ENCODE measurements at places on chromosomes 4 and X.

GRCh38 chrX:119755981-119756533 lies 2.3 kb upstream of the SOWAHD start:
- peak; percentile 73 for DNase-seq

GRCh38 chrX:71927040-71927439 lies 16.4 kb downstream of the NHSL2 start:
- DNase-seq, result no peak

GRCh38 chrX:71366674-71367256 lies 608 bp downstream of the TAF1 start:
- DNase-seq, result peak; percentile 22

DNA sequence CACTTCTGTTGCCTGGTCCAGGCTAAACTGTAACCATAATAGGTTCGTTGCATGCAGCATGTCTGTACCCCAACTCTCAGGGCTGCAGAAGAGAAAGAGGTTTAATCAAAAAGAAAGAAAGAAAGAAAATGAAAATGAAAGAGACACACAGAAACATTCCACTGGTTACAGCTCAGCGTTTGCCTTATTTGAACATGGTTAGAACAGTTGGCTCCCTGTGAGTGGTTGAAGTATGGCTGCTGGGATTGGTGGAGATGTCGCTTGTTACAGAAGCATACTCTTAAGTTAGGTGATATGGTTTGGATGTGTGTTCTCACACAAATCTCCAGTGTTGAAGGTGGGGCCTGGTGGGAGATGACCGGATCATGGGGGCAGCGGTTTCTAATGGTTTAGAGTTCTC lies 36.3 kb downstream of the ARSD start:
- no peak for DNase-seq

DNA sequence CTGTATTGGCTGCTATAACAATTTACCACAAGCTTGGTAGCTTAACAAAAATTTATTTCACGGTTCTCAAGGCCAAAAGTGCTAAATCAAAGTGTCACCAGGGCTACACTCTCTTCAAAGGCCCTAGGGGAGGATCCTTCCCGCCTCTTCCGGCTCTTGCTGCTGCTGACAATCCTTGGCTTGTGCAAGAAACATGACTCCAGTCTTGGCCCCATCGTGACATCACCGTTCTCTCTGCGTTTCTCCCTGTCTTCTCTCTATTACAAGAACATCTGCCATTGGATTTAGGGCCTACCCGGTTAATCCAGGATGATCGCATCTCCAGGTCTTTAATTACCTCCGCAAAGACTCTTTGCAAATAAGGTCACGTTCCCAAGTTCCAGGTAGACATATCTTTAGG lies 10.4 kb upstream of the CLCN4 start:
- DNase-seq, result no peak

DNA sequence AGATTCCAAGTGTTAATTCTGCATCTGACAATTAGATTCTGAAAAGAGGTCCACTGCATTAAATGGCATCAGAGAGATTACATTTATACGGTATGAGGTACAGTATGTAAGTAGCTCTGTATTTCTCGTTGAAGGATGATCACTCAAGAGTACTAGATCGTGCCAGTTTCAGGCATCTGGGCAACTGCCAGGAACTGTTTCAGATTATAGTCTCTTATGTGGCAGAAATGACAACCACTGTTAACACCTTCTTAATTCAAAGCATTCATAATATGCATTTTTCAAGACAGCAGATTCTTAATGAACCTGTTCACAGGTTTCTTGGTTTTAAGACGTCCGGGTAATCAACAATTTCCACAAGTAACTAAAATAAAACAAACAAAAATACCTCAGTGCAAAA lies 1.6 kb downstream of the ANKRD50 start:
- DNase-seq, result no peak

- no peak for DNase-seq
These were observed 79.1 kb downstream of the MID1IP1 start for GRCh38 chrX:38880296-38880854.

DNA sequence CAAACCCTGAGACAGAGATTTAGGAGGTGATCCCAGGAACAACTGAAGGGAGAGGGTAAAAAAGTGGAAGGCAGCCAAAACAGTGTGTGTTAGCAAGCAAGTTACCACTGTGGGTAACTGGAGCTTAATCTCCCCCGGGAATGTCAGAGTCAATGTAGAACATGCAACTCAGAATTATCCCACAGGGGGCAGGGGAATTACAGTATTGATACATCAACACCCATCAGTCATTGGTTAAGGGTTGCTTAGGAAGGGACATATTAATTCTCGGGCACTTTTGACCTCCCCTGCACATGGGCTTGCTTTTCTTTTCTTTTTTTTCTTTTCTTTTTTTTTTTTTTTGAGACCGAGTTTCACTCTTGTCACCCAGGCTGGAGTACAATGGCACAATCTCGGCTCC lies 29.3 kb downstream of the CXorf58 start:
- DNase-seq, result no peak

GRCh38 chr4:335515-335914 lies 2.1 kb upstream of the ZNF141 start:
- DNase-seq, result no peak

DNA sequence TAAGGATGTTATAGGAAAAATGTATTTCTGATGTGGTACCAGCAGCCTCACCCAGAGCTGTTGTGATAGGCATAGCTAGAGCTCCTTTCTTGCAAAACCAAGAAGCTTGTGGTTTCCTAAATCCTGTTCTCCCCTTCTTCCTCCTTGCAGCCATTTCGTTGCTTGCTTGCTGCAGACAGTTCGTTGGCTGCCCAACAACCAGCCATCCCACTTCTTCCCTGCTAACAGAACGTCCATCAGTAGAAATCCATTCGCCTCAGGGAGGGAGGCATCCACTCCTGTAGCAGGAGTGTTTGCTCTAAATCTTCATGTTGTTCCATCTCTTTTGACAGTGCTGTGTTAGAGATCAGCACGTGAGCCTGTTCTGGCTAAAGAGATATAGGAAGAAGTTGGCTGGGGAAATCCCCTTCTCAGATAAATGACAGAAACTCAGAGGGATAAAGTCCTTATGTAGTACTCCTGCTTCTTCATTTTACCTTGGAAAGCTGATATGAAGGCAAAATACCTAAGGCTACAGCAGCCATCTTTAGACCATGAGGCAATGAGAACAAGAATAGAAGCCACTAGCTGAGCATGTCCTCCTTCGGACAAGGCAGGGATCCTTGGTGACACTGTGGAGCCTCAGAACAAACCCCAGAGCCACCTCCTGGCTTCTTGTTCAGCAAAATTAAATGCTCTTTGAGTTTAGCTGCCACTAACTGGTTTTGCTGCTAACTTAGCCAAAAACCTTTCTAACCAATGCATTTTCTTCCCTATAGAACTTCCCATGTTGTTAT lies 68.4 kb upstream of the RELL1 start:
- DNase-seq, result no peak

GRCh38 chr4:149306537-149306936 lies 509.1 kb downstream of the IQCM start:
- no peak for DNase-seq

DNA sequence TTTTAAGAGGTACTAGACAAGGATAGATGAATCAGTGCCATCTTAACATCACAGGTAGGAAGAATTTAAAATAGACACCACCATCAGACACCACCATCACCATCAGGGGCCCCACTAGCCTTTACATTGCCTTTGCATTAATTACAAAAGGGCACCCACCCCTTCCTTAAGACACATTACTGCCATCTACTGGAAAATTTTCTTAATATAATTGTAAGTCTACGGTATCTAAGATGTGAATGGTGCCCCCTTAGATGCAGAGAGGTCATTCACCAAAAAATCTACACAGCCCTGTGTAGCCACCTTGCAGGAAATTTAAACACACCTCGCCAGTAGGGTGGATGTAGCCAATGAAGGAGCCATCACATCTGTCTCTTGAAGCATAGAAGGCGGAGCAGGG lies 184.1 kb downstream of the MID1IP1 start:
- DNase-seq, result peak; percentile 40

Data from GM10248 (cell line).